CD4-positive, CD25-positive, alpha-beta regulatory T cell (primary cell): ENCODE measurements at places on chromosomes 3 and 15.

DNA sequence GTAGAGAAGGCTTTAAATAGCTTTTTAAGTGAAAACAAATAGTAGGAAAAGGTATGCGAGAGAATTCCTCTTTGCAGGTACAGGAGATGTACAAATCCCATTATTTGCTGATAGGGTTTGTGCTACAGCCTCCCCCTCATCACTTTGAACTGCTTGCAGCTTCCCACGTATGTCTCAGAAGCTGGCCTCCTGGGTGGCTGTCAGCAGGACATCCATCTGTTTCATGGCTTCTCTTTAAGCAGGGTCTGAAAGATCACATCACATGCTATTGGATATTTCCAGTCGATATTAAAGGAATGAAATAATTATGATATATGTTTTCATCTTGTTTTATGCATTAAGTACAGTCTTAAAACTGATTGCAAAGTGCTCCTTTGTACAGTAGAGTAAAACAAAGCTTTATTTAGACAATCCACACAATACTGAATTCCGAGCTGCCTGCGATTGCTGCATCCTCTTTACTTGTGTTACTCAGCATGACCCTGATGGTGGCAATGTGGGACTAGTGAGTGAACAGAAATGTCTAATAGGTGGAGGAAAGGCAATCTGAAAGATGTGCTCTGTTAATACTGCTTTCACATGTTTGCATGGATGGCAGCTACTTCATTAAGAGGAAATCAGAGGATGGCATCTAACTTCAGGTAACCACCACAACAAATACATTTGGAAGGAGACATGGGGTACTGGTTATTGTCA lies 930.6 kb upstream of the SEMA6D start:
- no peak for DNase-seq

GRCh38 chr15:62469478-62469873 lies 304.4 kb upstream of the C2CD4B start:
- DNase-seq = no peak

DNA sequence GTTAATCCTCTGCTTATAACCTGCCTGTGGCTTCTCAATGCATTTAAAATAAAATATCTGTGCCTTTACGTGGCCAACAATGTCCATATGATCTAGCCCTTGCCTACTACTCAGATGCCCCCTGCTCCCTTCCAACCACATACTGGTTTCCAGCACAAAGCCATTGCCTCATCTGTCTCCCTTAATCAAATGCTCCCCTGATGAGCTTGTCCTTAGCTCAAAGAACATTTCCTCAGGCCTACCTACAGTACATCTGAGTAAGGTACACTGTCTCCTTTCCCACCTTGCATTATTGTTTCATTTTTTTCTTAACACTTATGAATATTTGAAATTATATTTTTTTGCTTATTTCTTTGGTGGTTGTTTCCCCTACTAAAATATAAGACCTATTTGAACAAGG lies 5.9 kb upstream of the TSC22D2 start:
- DNase-seq = no peak

DNA sequence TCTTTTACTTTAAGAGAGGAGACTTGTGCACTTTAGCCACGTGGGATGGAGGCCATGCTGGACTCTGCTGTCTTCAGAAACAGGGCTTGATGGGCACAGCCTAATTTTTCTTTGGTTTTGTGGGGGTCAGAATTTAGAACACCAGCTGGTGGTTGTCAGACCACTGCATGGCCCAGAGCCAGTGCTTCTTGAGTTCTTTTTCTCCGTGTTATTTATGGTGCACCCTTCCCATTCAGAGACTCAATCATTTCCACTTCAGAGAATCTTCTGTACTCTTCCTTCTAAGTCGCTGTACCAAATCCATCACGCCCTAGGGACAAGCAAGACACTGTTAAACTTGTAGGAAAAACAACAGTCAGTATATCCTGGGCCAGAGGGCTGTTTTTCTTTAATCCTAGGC lies 20.1 kb downstream of the PRR23A start:
- DNase-seq = no peak

- DNase-seq = no peak
Observed at GRCh38 chr3:449711-450110, 253.1 kb downstream of the CHL1 start.

GRCh38 chr3:149990423-149990948 lies 19.8 kb upstream of the PFN2 start:
- DNase-seq = no peak

- no peak for DNase-seq
Observed at GRCh38 chr3:135929670-135930069, 35.9 kb upstream of the PPP2R3A start.
